ENCODE measurements at places on chromosomes 3 and 15.

DNA sequence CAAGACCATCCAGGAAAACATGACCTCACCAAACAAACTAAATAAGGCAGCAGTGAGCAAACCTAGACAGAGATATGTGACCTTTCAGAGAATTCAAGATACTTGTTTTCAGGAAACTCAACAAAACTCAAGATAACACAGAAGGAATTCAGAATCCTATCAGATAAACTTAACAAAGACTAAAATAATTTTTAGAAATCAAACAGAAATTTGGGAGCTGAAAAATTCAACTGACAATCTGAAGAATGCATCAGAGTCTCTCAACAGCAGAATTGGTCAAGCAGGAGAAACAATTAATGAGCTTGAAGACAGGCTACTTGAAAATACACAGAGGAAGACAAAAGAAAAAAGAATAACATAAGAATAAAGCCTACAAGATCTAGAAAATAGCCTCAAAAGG lies 55.6 kb downstream of the MYO9A start:
- DNase-seq = no peak

DNA sequence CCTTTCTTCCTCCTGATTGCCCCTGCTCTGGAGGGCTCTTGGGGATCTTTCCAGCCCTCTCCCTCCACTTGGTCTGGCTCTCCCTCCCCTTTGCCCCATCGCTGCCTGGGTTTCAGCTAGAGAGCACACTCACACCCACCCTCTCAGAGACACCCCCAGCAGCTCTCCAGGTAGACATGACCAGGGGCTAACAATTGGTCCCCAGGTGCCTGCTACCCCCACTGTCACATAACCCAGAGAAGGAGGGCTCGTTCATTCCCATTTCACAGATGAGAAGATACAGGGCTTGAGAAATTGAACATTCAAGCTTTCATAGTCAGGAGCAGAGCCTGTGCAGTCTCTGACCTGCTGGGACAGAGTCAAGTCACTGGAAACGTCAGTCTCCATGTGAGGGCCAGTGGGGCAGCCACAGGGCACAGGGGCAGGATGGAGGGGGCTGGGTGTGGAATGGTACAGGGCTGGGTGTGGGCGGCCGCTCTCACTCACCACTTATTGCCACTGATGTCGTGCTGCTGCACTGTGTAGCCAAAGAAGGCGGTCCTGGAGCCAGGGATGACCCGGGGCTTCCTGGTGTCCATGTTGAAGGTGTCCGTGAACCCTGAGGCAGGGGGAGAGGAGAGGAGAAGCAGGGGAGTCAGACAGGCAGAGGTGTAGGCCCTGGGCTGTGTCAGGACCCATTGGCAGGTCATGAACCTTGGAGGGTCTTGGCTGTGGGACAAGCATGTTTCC lies 29.4 kb downstream of the ITGA11 start:
- DNase-seq = no peak

GRCh38 chr3:61768284-61769037 lies 207.1 kb downstream of the PTPRG start:
- DNase-seq = no peak

DNA sequence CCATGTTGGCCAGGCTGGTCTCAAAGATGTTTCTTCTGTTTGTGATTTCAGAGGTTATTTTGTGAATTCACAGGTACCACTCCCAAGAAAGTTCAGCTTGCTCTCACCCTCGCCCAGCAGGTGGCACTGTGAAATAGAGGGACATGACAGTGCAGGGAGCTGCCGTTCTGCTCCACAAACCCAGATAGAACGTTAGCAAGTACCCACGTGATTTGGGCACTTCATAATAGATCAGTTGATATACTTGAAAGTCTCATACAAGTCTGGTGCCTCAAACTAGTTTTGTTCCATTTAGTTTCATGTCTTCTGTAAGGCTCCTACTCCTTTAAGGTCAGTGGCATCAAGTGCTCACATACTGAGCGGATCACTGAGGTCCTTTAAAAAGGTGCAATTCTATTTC lies 45.5 kb downstream of the FILIP1L start:
- peak; percentile 51 for DNase-seq

- DNase-seq = no peak
Measured at GRCh38 chr3:67018789-67019526, 20.9 kb downstream of the KBTBD8 start.

GRCh38 chr3:100158918-100159330 lies 44.6 kb upstream of the FILIP1L start:
- DNase-seq = no peak

GRCh38 chr15:96316953-96317629 lies 13.4 kb upstream of the NR2F2 start:
- no peak for DNase-seq

GRCh38 chr15:66294157-66294931 lies 976 bp downstream of the DIS3L start:
- DNase-seq = peak; percentile 38

All from activated T-helper 1 cell treated with anti-CD3 and anti-CD28 coated beads, Interleukin-2, amount 50 U/mL, for 16 hours (primary cell).